ENCODE measurements at places on chromosomes 6 and 20. TPM values are rescaled to one million over a fixed set of nuclear protein-coding genes. Genes with fewer than 3 reads are reported as not detected.

The SUMO4 gene
- polyA plus RNA-seq, result 0.09 TPM

The CAGE1 gene
- polyA plus RNA-seq, result 0.02 TPM

The MUC22 gene
- polyA plus RNA-seq, result 0.02 TPM

The AP5S1 gene
- polyA plus RNA-seq, result 3.3 TPM

The IYD gene
- not detected for polyA plus RNA-seq

The FNDC11 gene
- 8.8 TPM for polyA plus RNA-seq

The MYBL2 gene
- polyA plus RNA-seq, result 95.5 TPM

The SRSF12 gene
- polyA plus RNA-seq, result 1.8 TPM

The PCSK2 gene
- 4.2 TPM for polyA plus RNA-seq

The SGK2 gene
- 0.21 TPM for polyA plus RNA-seq

The BANF2 gene
- polyA plus RNA-seq, result not detected

The PNRC1 gene
- 8.2 TPM for polyA plus RNA-seq

The C6orf47 gene
- polyA plus RNA-seq, result 7.2 TPM

The OPRL1 gene
- polyA plus RNA-seq, result 0.98 TPM

The SOX18 gene
- polyA plus RNA-seq, result 0.09 TPM

The TAP2 gene
- polyA plus RNA-seq, result 11.3 TPM

The OR12D3 gene
- not detected for polyA plus RNA-seq

The TGM2 gene
- polyA plus RNA-seq, result 0.86 TPM

The SAPCD1 gene
- polyA plus RNA-seq, result 3.1 TPM

The COL9A3 gene
- 39.7 TPM for polyA plus RNA-seq

The MYLK2 gene
- 0.27 TPM for polyA plus RNA-seq

The OLIG3 gene
- 1.4 TPM for polyA plus RNA-seq

The BTN1A1 gene
- 0.35 TPM for polyA plus RNA-seq

The KIF3B gene
- 10.1 TPM for polyA plus RNA-seq

The IRF4 gene
- polyA plus RNA-seq, result 0.77 TPM

The NDUFAF5 gene
- polyA plus RNA-seq, result 9.2 TPM

The ZKSCAN4 gene
- polyA plus RNA-seq, result 1.4 TPM

The ITPR3 gene
- 29.1 TPM for polyA plus RNA-seq

The TXLNB gene
- 0.05 TPM for polyA plus RNA-seq

The GPX5 gene
- polyA plus RNA-seq, result 0.08 TPM

The CDH26 gene
- 0.78 TPM for polyA plus RNA-seq

The TPD52L1 gene
- polyA plus RNA-seq, result 14.3 TPM

The MYB gene
- 4.0 TPM for polyA plus RNA-seq

The RHAG gene
- polyA plus RNA-seq, result not detected

The PLN gene
- polyA plus RNA-seq, result not detected

The ADGB gene
- polyA plus RNA-seq, result not detected

The ACAT2 gene
- polyA plus RNA-seq, result 40.9 TPM

The LAMP5 gene
- polyA plus RNA-seq, result 0.66 TPM

The EYA4 gene
- 0.06 TPM for polyA plus RNA-seq

The SLC26A8 gene
- 0.57 TPM for polyA plus RNA-seq

The GSTA5 gene
- not detected for polyA plus RNA-seq

The PCED1A gene
- polyA plus RNA-seq, result 18.9 TPM

The OR2H2 gene
- polyA plus RNA-seq, result not detected

The RAB44 gene
- polyA plus RNA-seq, result 0.03 TPM

The C6orf163 gene
- polyA plus RNA-seq, result 0.35 TPM

The JAG1 gene
- 13.5 TPM for polyA plus RNA-seq

The TMEM200A gene
- polyA plus RNA-seq, result 6.2 TPM
